ENCODE measurements at places on chromosomes 2 and 18.

GRCh38 chr18:51390702-51391101 is 193.2 kb upstream of the MEX3C start:
- DNase-seq, result no peak

DNA sequence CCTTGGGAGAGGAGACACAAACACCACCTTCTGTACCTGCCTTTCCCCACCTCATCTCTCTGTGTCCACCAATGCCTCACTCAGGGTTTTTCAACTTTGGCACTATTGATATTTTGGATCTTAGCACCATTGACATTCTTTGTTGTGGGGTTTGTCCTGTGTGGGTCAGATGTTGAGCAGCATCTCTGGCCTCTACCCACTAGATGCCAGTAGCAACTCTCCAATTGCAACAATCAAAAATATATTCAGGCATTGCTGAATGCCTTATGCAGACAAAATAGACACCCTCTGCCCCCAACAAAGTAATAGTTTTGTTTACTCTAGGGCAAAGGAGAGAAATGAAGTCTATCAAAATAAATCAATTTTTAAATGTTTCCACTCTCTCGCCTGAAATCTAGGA is 1384.3 kb upstream of the NXPH2 start:
- DNase-seq, result no peak

GRCh38 chr2:171347591-171348032 is 86.2 kb downstream of the METTL8 start:
- no peak for DNase-seq

- no peak for DNase-seq
Observed at GRCh38 chr18:12543697-12544096, 114.2 kb downstream of the SPIRE1 start.

GRCh38 chr2:198314559-198315153 is 510.3 kb downstream of the PLCL1 start:
- no peak for DNase-seq

DNA sequence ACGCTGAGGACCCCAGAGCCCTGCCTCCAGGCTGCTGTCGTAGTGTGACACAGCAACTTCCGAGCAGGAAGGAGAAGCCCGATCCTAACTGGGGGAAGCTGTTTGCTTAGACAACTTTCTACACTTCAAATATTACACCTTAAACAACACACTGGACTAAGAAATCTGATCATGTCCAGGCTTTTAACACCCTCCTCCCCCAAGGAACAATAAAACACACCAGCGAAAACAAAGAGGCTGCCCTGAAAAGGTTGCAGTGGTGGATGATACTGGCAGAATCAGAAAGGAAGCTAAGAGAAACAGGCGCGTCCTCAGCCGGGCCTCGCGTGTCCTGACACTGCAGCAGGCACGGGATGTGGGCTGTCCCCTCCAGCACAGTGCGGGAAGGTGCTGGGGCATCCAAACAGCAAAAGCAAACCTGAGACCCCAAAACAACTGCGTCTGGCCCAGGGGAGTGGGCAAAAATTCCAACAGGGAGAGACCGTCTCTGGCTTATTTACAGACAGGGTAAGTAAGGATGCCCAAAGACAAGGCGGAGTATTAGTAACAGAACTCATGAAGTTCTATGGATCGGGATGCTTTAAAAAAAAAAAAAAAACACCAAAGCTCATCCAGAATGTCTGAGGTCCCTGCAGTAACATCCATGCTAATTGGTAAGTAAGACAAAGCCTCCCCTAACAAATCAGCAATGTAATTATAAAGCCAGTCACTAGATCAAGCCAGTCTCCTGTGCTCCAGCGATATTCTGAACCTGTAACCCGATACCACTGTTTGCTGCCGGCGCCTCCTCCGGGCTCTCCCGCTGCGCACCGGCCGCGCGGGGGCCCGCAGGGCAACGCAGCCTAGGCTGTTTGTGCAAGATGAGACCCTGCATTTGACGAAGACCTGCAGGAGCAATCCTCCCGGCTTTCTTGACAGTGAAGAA is 9.0 kb downstream of the SERTAD2 start:
- no peak for DNase-seq

DNA sequence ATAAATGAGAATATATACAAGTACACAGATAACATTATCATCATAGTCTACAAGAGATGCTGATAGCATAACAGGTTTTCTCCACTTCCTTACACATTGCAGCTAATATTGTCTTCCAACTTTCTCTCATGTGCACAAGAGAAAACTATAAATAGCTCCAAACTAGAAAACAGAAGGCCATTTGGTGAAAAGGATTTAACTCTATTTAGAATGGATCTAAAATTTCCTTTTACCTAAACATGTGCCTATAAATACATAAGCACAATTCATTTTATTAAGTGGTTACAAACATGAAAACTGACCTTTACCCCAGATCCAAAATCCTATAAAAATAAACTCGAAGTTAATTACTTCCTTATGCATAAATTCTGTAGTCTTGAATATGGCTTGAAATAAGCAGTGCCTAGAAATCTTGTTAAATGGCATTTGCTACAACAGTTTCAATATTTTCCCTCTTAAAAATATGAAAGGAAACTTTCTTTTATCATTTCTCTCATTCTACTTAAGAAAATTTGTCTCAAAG is 41.6 kb downstream of the SLC25A12 start:
- no peak for DNase-seq

GRCh38 chr2:18903750-18904149 is 314.4 kb upstream of the NT5C1B start:
- no peak for DNase-seq

DNA sequence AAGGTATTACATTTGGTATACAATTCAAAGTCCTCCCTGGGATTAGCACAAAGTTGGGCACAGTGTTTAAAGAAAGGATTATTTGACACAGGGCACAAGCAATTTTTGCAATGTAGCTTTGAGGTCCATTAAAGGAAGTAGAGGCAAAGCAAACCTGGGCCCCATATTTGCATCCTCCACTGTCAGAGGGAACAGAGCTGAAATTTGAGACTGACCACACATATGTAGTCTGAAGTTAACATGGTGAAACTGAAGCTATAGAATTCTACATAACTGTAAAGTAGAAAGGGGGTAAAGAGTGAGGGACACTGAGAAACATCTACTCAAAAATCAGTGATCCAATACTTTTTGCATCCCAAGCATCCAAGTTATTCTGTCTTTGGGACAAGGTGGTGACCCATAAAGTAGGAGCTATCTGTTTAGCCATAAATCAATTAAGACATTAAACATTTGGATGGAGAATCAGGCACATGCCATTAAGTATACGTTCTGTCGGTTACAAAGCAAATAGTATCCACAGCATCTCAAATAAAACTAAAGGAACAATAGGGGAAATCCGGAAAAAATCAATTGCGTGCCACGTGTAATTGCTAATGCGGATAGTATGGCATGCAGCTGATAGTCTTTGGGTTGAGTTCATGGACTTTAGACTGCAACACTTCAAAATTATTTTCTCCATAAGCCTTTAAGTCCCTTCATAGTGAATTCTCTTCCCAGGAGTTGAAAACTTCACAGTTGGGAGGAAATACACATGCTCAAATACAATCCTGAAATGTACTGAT is 72.6 kb downstream of the PLEKHM3 start:
- no peak for DNase-seq
